Urinary bladder (tissue), 4 donors: ENCODE measurements at places on chromosomes 13 and 19. TPM values are rescaled to one million over a fixed set of nuclear protein-coding genes. Genes with fewer than 3 reads are reported as not detected.
A peak's percentile ranks its signal among the peaks of the same experiment; 100 is the strongest.

DNA sequence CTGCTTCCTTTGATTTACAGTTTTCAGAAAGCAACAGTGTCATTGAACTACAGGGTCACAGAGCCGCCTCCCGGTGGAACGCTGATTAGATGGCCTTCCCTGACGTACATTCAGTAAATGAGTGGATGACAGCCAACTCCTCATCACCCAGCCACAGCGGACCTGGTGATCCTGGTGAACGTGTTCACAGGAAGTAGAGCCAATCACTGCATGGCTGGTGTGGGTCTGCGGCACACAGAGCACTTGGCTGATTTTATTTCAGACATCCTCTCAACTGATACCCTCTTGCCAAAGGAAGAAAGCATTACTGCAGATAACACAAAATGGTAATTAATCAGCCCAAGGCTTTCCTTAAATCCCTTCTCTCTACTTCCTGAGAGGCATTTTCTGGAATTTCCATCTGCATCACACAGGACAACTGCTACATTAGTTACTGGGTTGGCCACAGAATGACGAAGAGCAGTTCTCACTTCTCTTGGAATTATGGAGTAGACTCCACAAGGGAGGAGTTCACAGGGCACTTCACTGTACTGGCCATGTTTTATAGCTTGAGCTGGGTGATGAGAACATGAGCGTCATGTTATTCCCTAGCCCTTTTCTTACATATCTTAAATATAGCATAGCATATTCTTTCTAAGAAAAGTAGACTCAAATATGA, 84.0 kb upstream of the SLC7A1 start:
- no peak for DNase-seq

GRCh38 chr13:90552702-90553101, 794.8 kb upstream of the MIR17HG start:
- no peak for DNase-seq

- no peak for DNase-seq
Measured at GRCh38 chr19:3748965-3749364, 12.5 kb downstream of the APBA3 start.

Gene DAND5
- not detected for total RNA-seq

- DNase-seq = no peak
Measured at GRCh38 chr19:5035105-5035761, 66.3 kb downstream of the KDM4B start.

DNA sequence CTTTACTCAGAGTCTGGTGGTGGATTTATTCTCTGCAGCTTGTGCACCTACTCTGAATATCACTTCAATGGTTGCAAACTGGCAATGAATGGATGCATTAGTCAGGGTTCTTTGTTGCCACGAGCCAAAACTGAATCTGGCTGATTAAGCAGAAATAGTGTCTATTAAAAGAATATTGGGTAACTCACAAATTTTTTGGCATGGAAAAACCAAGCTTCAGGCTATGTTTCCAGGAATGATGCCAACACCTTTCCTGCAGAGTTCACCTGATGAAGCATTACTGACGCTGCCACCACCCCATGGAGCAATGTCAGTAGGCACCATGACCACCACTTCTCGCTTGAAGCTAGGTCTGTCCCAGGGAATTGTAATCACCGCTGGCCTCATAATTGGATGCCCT, 597.8 kb upstream of the SLC10A2 start:
- DNase-seq = no peak

Gene ZNF285
- 11.1 TPM for total RNA-seq

DNA sequence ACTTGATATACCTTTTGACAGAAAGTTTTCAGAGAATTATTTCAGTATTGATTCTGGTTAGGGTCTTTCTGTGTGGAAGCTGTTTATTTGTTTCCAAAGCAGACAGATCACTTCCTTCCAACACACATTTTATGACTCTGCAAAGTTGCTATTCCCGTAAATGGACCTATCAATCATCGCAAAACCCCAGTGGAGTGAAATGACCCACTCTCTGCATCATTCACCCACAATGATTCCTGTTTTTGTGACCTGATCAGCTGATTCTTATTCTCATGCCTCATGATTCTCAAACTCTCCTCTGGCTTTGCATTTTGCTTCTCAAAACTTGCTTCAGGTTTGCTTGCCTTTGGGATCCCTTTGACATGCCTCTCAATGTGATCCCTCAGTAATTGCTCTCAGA, 453.7 kb downstream of the PCDH17 start:
- DNase-seq = no peak

Gene FGF22
- not detected for total RNA-seq

DNA sequence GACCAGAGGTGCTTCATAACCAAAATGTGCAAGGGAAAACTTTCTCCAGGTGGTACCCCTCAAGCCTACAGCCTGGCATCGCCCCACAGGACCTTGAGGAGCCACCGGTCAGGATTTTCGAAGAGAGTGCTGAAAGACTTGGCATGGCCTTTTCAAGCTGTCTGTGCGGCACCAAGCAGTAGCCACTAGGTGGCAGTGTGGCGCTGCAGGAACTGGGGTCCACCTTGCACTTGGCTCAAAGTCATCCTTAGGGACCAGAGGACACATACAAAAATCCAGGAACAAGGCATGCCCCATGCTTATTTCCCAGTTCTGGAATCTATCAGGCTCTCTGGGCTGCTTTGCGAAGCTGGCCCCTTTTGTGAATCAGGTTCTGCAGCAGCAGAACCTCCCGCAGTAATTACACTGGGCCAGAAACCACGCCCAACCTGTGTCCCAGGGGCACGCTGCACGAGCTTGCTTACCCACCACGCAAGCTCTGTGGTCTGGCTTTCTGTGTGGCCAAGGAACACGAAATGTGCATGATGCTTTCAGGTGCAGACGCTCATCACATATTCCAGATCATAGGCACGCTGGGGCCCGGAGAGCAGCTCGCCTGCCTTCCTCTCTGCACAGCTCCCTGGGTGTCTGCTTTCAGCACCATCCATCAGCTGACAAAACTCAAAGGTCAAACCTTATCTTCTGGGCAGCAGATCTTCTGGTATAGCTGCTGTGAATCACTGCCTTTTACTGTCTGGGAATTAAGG, 87.2 kb downstream of the SLC7A1 start:
- DNase-seq = peak; percentile 59

Gene SBK3
- not detected for total RNA-seq

DNA sequence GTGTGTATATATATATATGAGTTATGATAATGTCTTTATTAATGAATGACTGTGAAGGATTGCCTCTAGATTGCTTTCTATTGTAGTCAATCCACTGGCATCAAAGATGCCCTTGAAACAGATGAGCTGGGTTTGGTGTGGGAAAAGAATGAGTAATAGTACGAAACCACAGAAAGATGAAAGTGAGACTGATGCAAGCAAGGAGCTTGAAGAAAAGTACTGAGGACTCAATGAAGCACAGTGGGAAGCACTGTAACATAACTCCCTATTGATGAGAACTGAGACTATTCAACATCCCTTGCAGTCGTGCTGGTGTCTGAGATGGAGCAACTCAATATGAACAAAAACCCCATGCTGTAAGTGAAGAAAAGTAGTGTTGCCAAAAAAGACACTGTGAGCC, 1794.2 kb downstream of the SLITRK5 start:
- no peak for DNase-seq

Gene ZBTB7A
- 8.2 TPM for total RNA-seq

Gene ZNF534
- 0.74 TPM for total RNA-seq

DNA sequence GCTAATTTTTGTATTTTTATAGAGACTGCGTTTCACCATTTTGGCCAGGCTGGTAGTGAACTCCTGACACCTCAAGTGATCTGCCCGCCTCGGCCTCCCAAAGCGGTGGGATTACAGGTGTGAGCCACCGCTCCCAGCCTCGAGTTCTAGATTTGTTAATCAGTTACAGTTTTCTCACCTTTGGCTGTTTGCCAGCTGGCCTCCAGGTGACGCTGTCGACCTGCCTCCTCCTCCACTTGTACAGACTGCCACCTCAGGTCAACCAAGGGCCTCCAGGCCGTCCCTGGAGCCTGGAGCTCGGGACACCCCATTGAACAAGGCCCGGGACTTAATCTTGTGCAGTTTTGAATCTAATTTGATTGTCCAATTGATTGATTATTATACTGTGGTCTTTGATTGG, 45.5 kb downstream of the IER2 start:
- DNase-seq = no peak

- no peak for DNase-seq
Measured at GRCh38 chr13:73832128-73832588, 302.0 kb downstream of the KLF12 start.

GRCh38 chr19:54430306-54431254, 15.3 kb downstream of the TTYH1 start:
- DNase-seq = no peak

DNA sequence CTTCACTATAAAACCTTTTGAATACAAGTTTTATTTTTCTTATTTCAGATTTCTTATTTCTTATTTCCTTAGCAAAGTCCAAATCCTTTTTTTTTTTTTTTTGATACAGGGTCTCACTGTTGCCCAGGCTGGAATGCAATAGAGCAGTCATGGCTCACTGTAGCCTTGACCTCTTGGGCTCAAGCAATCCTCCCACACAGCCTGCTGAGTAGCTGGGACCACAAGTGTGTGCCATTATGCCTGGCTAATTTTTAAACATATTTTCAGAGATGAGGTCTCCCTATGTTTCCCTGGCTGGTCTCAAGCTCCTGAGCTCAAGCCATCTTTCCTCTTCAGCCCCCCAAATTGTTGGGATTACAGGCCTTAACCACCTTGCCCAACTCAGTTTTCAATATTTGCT, 334.3 kb downstream of the DLEU7 start:
- no peak for DNase-seq

Gene PDX1
- total RNA-seq = not detected

- DNase-seq = no peak
Measured at GRCh38 chr19:11020982-11021759, 60.3 kb downstream of the SMARCA4 start.

DNA sequence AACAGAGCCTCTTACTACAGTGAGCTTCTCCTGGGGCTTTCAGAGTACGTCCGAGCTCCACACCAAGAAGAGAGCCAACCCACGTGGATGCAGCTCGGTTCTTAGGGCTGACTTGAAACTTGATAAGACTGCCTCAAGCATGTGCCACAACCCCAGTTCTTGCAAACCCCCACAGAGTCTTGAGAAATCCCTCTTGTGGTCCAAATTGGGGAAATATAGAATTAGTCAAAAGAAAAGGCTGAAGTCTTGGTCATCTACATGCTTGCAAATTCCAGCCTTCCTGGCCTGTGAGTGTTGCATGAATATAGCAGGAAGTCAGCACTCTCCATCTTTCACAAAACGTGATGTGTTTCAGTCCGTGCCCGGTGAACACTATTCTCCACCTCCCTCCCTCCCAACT, 95.2 kb downstream of the GGACT start:
- no peak for DNase-seq

- no peak for DNase-seq
Measured at GRCh38 chr19:40279761-40280607, 5.2 kb downstream of the AKT2 start.

Gene DNAJC15
- 16.9 TPM for total RNA-seq

DNA sequence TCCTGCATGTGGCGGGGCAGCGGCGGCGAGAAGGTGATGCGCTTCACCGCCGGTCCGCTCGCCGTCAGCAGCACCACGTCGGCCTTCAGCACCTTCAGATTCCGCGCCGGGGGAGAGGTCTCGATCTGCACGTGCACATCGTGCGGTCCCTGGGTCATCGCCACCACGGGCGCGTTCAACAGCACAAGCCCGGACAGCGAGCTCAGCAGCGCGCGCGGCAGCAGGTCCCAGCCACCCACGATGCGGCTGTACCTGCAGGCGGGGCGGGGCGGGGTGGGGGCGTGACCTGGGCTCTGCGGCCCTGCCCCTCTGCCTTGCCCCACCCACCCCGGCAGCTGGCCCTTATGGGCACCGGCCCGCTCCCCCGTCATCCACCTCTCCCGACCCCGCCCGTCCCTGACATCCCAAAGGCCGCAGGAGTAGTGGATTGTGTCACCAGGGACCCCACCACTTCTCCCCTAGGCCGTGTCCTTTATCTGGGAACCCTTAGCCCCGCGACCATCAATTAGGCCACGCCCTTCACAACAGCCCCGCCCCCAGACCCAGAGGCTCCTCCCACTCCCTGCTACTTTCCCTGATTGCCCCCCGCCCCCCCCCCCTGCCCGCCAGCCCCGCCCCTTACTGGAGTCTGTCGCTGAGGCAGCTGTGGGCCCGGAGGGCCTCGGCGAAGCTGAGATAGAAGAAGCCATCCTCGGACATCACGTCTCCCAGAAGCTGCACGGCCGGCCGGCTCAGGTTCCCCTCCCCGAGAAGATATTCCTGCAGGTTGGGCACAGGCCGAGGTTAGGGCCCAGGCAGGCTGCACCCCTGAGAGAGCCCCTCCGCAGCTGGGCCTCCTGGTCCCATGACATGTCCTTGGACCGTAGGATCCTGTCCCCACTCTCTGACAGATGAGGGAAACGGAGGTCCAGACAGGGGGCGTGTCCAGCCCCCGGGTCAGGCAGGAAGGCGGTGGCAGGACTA, 6.1 kb downstream of the IL4I1 start:
- DNase-seq = no peak

- no peak for DNase-seq
Measured at GRCh38 chr13:43981512-43982301, 102.0 kb downstream of the LACC1 start.

DNA sequence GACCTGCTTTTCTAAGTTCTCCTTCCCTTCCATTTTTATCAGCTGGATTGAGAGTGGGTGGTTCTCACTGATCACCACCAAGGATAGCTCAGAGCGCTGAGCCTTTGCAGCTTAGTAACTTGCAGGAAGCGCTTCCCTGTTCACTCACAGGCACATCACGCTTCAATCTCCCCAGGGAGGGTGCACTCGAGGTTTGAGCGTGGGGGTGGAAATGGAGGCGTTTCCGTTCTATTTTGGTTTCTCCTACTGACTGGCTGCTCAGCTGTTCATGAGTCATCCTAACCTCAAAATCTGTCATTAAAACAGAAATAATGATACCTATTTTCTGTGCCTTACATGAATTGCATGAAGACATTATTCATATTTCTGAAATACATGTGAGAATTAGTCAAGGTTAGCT, 292.1 kb downstream of the SPRY2 start:
- no peak for DNase-seq

DNA sequence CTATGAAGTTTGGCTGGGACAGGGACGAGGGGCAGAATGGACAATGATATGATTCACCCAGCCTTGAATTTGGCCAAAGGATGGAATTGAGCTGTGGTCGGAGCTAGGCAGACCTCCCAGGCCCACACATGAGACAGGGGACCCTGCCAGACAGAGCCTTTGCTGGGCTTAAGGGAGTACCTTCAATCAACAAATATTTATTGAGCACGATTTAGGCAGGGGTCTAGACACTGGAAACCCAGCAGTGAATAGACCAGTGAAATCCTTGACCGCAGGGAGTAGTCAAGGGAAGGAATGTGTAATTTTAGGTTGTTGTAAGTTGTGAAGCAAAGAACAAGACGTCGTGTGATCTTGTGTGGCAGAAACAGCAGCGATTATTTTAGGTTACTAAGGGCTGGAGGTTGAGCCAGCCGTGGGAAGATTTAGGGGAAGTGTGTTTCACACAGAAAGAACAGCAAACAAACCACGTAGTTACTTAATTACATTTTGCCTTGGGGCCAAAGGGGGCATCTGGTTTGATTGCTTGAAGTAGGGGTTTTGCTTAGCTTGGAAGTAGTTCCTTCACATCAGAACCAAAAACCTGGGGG, 16.9 kb upstream of the AP1M2 start:
- no peak for DNase-seq

- DNase-seq = no peak
Measured at GRCh38 chr13:102642475-102642874, 45.7 kb downstream of the TPP2 start.

Gene OR4F17
- not detected for total RNA-seq

- no peak for DNase-seq
Measured at GRCh38 chr19:35013820-35014754, 14.0 kb downstream of the GRAMD1A start.

GRCh38 chr13:74641586-74641985, 507.4 kb upstream of the KLF12 start:
- no peak for DNase-seq

Gene IL27RA
- total RNA-seq = 2.0 TPM

- no peak for DNase-seq
Measured at GRCh38 chr19:33248954-33249613, 23.4 kb upstream of the SLC7A10 start.
